ENCODE measurements at places on chromosomes 7 and 10.

DNA sequence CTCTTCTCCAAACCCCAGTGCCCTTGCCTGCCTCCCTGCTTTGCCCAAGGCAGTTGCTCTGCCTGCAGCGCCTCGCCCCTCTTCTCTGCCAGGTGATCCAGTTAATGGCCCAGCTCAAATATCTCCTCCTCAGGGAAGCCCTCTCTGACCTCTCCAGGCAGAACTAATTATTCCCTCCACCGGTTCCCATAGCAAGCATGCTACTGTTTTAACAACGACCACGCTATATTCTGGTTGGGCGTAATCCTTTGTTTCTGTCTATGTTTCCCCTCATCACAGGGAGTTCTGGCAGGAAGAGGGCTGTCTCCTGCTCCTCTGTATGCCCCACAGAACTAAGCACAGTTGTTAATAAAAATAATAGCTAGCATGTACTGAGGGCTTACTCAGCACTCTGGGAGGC lies 36.8 kb upstream of the R3HCC1L start:
- no peak for DNase-seq

GRCh38 chr7:86469680-86470295 lies 173.9 kb upstream of the GRM3 start:
- DNase-seq = peak; percentile 19

GRCh38 chr7:1761097-1761496 lies 91.0 kb downstream of the ELFN1 start:
- no peak for DNase-seq

DNA sequence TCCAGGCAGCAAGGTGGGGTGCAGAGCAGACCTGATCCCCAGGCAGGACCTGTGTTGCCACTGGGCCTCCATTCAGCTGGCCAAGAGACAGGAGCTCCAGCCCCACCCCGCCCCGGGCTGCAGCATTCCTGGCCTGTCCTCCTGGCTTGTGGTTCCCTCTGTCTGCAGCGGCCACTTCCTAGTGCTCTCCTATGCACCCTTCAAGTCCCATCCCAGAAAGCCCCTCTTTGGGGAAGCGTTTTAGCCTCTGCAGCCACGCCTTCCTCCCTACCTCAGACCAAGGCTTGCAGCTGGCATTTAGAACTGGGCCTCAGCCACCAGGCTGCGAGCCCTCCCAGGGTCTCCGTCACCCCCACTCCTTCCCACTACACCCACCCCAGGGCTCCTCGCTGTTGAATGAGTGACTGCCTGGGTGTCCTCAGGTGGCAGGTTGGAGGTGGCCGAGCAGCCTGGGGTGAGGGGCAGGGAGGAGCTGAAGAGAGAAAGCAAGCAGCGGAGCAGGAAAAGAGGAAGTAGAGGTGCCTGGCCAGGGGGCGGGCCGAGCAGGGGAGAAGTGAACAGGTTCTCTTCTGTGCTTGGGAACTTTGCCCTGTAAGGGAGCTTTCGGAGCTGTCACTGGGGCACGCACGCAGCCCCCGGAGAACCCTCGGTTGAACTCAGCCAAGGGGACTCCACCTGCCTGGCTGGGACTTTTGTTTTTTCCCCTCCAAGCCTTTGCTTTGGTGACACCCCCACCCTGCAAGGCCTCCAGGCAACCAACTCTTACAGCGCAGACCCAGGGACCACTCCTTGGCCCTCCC lies 109.1 kb upstream of the TNRC18 start:
- peak; percentile 38 for DNase-seq

- no peak for DNase-seq
Measured at GRCh38 chr7:6023974-6024435, 7.2 kb upstream of the ANKRD61 start.
